ENCODE measurements at places on chromosomes 11 and 22.

DNA sequence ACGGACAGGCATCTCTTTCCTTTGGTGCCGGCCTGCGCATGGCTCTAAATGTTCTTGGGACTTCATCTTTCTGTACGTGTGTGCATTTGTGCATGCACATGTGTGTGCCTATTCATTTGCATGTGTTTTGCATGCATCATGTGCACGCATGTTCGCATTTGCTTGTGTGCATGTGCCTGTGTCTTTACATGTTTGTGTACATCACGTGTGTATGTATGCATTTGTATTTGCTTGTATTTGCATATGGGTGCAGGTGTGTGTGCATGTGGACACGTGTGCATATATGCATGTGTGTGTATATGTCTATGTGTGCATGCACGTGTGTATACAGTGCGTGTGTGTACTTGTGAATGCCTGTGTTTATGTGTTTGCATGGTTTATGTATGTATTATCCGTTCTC, 13.5 kb upstream of the FADD start:
- DNase-seq = no peak

DNA sequence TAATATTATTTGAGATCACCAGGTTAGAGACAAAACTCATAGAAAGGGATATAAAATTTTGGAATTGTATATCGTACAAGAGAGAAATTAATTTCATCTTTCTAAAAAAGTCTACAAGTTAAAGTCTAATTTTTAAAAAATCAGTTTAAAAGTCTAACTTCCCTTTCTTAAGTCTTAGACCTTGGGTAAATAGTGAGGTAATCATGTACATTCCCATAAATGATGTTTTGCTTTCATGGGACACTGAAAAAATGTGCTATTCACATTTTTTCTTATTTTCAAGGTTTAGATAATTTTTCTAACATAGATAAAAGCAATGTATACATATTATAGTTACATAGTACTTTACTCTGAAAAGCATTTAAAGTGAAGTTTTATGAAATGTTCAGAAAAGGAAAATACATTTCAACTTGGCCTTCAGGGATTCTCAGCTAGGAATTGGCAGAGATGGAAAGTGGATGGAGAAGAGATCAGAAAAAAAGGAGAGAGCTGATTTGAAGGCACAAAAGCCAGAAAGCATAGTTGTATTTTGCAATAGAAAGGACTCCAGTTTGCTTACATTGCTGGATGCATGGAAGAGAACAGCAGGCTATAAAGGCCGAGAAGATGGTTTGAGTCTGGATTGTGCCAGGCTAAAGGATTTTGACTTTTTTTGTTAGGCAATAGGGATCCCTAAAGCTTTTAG, 194.0 kb downstream of the CASP12 start:
- no peak for DNase-seq

GRCh38 chr11:118152552-118153471, at the start of gene SCN4B:
TSS of gene SCN4B (minus strand) at chr11:118152823. CDS start at chr11:118152673, 150 bp downstream.
- DNase-seq = no peak

- DNase-seq = no peak
Observed at GRCh38 chr22:24416095-24416494, 11.3 kb upstream of the ADORA2A start.

GRCh38 chr11:61121192-61121831, 19.0 kb downstream of the CD5 start:
- no peak for DNase-seq

GRCh38 chr22:32680277-32680676, 121.2 kb upstream of the TIMP3 start:
- DNase-seq = no peak

DNA sequence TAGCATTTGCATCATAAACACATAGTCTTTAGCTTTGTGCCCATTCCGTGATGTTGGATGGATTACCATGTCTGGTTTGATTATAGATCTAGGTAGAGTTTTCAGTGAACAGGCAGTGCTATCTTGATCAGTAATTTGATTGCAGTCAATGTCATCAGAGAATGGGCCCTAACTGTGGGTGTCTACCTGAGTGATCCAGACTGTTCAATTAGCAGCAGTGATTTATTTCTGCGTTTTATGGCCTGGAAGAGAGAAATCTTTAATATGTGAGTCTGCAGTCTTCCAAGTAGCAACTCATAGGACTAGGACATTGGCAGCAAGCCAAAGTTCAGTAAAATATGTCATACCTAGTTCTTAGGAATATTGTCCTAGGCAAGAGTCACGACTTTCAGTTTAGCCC, 80.3 kb downstream of the CASP12 start:
- DNase-seq = no peak

GRCh38 chr11:9943386-9944110, 279.7 kb downstream of the SWAP70 start:
- no peak for DNase-seq

GRCh38 chr22:37267661-37268413, 14.5 kb upstream of the CYTH4 start:
- DNase-seq = no peak

DNA sequence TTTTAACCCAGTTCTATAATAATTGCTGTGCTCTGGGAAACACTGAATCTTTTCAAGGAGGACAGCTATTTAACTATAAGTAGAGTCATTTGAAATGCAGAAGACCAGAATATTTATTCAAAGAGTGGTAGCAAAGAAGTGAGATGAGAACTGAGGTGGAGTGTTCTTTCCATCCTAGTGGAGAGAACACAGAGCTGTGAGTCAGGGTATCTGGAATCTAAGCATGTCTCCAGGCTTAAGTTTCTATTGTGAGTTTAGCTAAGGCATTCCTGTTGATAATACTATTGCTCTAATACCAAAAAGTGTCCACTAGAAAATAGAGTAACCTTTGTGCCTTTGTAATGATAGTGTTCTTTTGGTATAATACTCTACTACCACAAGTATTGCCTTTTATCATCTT, 32.4 kb downstream of the JAM3 start:
- no peak for DNase-seq

DNA sequence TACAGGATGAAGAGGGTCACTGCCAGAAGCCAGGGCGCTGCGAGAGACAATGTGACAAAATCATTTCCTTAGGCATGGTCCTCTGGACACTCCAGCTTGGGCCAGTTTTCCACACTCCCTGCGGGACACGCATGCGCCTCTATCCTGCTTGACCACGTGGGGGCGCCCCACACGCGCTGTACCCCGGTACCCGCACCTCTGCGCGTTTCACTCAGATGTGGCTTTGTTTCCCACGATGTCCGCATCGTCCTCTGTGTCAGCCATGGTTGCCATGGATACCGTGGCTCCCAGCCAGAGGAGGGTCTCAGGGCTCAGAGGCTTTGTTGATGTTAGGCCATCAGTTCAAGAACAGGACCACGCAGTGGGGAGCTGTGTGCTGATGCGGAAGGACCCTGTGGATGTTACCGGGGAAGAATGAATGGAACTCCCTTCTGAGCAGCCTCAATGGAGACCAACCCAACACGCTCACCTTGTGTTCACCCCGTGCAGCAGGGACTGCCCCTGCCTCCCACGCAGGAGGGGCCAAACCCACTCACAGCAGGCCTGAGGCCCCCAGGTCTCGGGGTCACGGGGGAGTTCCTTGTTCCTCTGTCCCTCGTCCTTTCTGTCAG, 101.1 kb upstream of the SLC22A12 start:
- no peak for DNase-seq

DNA sequence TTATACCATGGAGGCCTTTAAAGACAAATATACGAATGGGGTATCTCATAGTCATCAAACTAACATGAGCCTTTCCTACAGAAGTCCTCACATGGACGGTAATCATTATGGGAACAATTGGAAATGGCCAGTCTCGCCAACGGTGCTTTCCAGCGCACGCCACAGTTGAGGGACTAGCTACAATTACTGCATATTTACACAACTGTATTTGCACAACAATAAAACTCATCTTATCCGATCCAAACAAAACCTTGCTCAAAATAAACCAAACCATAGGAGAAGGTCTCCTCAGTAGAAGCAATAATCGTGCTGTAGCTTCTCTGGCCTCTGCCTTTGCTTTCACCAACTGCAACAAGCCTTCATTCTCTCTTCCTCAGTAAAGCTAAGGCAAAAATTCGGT, 5.9 kb downstream of the CADM1 start:
- DNase-seq = no peak

GRCh38 chr11:110428956-110429730, 605 bp upstream of the FDX1 start:
- DNase-seq = no peak

Measured in stimulated activated CD4-positive, alpha-beta T cell treated with anti-CD3 and anti-CD28 coated beads, Interleukin-1b, Interleukin-23, amount 100 ng/mL, for 1 hour (primary cell).